ENCODE measurements at places on chromosomes 11 and 22.
A peak's percentile ranks its signal among the peaks of the same experiment; 100 is the strongest.

- no peak for DNase-seq
Measured at GRCh38 chr11:128632141-128632791, 44.9 kb upstream of the ETS1 start.

GRCh38 chr11:13880634-13881033 lies 81.9 kb upstream of the SPON1 start:
- no peak for DNase-seq

- DNase-seq = peak; percentile 76
Measured at GRCh38 chr22:42649246-42650099, at the start of gene CYB5R3. CYB5R3 (minus strand) TSS chr22:42649392; CDS start chr22:42649315, 77 bp downstream.

- DNase-seq = no peak
Measured at GRCh38 chr11:112248201-112248600, 12.5 kb downstream of the PLET1 start.

DNA sequence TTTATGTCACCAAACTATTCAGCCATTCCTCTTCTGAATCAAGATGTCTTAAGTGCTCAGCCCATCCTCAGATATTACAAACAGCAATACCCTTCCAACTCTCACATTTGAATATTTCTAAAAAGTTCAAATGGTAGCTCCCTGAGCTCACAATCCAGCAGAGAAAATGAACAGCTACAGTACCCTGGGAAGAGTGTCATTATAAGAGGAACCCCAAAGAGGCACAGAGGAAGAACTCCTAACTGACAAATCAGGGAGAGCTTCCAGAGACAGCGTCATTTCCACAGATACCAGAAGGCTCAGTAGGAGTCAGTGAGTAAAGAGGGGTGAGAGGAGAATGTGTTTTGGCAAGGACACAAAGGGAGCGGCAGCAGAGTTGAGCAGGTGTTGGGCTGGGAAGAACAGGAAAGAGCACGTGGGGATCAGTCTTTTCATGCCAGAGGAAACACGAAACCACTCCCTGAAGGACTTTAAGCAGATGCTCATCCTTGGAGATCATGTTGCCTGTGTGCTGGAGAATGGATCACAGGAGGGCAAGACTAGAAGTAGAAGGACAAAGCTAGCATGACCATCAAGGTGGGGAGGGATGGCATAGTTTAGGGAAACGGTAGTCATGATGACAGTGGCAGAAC lies 4.3 kb downstream of the CLTCL1 start:
- DNase-seq = no peak

GRCh38 chr11:62656796-62657429 lies 3.8 kb upstream of the INTS5 start:
- DNase-seq = no peak

DNA sequence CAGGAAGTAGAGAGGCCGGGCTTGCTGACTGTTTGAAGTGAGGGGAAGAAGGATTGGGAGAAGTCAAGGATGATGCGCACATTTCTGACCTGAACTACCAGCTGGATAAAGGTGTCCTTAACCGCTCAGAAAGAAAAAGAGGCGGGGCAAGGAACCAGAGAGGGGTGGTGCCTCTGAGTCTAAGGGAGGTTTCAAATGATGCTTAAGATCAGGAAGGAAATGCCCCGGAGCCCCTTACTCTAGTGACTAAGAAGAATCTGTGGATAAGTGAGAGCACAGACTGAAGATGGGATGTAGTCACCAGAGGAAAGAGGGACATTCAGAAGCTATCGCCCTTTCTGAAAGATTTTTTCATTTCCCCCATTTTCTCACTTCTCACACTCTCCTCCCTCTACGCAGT lies 12.7 kb downstream of the DCHS1 start:
- DNase-seq = no peak

- DNase-seq = no peak
Measured at GRCh38 chr11:85464283-85464682, 162.9 kb downstream of the DLG2 start.

GRCh38 chr11:95985174-95985808 lies 61.4 kb upstream of the MTMR2 start:
- no peak for DNase-seq

- no peak for DNase-seq
Measured at GRCh38 chr11:12061851-12062560, 48.4 kb upstream of the MICAL2 start.

DNA sequence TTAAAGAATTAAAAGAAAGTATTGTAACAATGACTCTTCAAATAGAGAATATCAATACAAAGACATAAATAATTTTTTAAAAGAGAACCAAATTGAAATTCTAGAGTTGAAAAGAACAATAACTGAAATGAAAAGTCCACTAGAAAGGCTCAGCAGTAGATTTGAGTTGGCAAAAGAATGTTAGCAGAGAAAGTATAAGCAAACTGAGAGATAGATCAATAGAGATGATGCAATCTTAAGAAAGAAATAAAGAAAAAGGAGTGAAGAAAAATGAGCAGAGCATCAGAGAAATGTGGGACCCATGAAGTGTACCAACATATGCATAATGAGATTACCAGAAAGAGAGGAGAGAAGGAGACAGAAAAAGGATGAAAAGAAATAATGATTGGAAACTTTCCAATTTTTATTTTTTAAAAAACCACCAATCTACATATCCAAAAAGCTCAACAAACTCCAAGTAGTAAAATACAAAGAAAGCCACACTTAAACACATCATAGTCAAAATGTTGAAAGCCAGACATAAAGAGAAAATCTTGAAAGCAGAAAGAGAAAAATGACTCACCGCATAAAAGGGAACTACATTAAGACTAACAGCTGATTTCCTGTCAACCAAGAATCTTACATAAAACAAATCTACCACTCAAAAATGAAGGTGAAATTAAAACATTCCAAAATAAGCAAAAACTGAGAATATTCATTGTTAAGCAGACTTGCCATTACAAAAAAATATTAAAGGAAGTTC lies 20.9 kb downstream of the NCF4 start:
- no peak for DNase-seq

- no peak for DNase-seq
Measured at GRCh38 chr11:4891996-4892640, 10.4 kb downstream of the OR51T1 start.

DNA sequence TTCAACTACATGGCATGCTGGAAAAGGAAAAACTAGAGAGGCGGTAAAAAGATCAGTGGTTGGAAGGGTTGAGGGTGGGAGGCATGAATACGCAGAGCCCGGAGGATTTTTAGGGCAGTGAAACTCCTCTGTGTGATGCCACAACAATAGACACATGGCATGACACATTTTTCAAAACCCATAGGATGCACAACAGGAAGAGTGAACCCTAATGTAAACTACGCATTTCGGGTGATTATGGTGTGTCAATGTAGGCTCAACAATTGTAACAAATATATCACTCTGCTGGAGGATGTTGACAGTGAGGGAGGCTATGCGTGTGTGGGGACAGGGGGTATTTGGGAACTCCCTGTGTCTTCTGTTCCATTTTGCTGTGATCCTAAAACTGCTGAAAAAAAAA lies 15.7 kb upstream of the FAM83F start:
- no peak for DNase-seq

DNA sequence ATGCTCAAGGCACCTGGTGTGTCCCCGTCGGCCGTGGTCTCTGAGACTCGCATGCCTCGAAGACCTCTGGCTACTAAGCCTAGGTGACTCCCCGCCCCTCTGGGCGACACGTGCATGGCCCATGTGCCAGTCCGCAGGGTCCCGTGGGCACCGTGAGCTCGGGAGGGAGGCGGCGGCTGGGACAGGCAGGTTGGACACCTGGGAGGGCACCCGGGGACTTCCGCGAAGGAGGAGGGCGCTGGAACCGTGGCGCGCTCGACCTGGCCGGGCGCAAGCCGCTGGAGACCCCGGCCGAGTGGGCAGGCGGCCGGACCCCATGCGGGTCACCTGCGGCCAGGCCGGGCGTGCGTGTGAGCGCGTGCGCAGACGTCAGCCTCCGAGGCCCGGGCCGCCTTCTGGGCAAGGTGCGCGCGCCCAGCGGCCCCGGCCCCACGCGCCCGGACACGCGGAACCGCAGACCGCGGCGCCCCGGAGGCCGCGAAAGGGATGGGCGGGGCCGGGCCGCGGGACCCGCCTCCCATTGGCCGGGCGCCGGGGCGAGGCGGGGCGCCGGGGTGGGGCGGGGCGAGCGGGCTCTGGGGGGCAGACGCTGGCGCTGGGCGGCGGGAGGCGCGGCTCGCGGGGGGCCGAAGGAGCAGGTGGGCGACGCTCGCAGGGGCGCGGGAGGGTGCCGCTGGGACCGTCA lies 579 bp upstream of the RASD2 start:
- peak; percentile 57 for DNase-seq

DNA sequence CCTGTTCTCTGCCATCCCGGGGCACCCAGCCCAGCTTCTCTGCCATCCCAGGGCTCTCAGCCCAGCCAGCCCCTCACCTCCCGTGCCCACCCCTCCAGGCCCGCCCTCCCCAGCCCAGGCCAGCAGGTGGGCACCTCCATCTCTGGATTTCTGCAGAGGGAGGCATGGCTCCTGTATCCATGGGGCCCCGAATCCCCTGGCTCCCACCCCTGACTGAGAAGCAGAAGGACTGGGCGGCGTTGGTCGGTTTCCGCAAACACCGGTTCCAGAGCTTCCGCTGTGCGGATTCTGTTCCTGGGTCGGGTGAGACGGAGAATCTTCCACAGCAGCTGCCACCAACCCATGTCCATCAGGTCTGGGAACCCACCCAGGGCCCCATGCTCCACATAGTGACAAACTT lies 240.3 kb downstream of the BRD1 start:
- no peak for DNase-seq
